ENCODE measurements at places on chromosomes 1 and 21.

DNA sequence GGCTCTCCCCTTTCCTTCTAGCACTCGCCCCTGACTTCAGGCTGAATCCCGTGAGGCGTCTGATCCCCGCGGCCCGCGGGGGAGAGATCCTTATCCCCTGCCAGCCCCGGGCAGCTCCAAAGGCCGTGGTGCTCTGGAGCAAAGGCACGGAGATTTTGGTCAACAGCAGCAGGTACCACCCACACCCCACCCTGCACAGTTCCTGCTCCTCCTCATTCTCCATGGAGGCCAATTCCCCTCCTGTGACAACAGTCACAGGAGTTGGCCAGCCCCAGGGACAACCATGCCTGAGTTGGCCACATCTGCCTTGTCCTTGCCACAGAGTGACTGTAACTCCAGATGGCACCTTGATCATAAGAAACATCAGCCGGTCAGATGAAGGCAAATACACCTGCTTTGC is 20.0 kb downstream of the TMEM81 start:
- DNase-seq = no peak

- no peak for DNase-seq
Measured at GRCh38 chr1:89172468-89173143, 3.2 kb downstream of the GBP7 start.

- no peak for DNase-seq
Measured at GRCh38 chr1:154329551-154330131, 4.3 kb downstream of the ATP8B2 start.

DNA sequence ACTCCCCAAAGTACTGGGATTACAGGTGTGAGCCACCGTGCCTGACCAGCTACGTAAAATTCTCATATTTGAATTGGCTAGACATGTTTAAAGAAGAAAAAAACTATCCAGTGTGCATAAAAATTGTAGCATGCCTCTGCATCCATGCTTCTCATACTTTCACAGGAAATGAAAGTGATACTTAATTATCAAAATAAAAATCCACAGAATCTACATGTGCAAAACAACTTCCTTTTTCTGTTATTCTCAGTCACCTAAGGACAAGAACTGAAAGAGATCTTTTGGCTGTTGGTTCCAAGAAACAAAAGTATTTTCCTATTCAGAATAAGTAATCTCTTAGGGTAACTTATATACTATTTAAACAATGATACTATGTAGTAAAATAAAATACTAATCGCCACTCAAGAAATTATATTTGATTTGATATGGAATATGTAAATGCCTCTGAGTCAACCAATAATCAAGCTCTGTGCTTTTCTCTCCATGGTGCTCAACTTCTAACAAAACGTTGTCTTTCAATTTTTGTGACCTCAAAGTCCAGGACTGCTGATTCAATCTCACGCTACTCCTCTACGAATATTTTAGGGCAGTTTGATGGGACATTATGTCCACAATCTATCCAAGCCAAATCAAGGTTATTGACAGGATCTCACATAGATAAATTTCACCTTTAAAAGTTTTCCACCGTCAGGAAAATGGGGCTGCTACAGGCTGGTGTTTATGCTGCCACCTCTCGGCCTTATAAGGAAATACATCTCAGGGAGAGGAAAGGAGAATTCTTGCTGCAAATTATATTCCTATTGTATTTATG is 102.7 kb downstream of the ZNF281 start:
- DNase-seq = no peak

DNA sequence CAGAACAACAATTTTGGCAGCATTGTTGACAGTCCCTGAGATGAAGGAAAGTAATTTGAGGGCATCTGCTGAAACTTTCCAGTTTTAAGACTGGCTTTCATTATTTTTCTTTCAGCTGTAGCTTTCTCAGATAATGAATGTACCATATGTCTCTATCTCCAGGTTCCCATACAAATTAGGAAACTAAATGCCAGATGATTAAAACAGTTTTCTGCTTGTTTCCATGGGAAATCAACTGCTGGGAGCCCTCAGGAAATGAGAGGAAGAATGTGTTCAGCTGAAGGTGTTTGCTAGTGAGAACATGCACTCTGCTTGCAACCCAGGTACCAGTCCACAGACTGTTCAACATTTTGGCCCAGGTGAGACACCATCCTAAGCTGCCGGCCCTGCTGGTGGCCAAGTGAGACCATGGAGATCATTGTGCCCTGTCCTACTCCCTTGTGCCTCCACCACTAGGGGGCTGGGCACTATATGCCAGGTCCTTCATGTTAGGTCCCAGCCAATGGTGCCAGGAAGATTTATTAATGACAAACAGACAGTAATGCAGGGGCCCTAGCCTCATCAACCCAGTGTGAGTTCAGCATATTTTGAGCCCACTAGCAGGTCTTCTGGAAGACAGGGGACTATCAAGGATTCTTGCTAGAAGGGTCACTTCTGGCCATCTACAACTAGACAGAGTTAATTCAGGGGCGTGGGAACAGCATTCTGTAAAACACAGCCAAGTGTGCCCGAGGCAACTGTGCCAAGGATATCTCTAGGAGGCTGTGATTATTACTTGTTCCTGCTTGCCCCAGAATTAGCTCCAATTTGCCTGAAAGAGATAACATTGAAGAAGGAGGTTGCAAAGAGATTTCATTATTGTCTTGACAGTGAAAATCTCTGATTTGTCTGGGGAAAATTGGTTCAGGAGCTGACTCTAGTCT is 17.0 kb upstream of the LRRC8C start:
- no peak for DNase-seq

DNA sequence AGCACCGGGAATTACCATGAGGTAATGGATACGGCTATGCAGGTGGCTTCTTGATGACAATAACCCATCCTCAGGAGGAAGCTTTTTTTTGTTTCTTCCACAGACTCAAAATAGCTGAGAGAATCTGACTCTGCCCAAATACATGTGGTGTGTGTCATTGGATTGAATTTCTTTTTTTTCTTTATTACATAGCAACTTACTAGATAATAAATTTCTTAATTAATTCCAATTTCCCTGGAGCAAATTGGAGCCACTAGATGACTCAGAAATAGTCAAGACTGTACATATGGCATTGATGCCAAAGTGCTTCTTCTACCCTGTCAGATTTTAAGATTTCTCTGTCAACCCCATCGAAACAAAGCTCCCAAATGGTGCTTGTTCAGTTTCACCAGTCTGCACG is 42.7 kb downstream of the L1TD1 start:
- no peak for DNase-seq

DNA sequence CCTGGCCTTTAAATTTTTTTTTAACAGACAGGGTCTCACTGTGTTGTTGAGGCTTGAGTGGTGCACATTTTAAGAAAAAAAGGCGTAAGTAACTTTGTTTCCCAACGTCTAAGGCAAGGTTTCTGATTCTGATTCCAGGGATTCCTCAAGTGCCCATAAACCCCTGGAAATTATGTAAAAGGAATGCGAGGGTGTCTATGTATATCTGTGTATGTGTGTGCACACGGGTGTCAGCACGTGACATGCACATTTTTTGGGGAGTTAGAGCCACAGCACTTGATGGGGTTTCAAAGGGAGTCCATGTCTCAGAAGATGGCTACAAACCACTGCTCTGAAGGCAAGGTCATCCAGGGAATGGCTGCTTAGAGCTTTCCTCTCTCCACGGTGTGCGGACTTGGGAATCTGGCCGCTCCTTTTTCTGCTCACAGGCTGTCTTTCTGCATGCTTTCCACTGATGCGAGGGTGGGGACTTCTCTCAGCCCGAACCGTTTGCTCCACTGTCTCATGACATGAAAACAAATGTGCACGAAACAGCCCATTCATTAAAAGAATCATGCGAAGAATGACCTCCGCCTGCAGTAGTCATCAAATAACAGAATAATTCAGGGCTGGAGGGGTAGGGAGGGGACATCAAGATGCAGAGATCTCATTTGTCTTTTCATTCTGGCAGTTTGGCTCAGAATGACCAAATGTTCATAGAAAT is 18.7 kb upstream of the RERE start:
- no peak for DNase-seq

DNA sequence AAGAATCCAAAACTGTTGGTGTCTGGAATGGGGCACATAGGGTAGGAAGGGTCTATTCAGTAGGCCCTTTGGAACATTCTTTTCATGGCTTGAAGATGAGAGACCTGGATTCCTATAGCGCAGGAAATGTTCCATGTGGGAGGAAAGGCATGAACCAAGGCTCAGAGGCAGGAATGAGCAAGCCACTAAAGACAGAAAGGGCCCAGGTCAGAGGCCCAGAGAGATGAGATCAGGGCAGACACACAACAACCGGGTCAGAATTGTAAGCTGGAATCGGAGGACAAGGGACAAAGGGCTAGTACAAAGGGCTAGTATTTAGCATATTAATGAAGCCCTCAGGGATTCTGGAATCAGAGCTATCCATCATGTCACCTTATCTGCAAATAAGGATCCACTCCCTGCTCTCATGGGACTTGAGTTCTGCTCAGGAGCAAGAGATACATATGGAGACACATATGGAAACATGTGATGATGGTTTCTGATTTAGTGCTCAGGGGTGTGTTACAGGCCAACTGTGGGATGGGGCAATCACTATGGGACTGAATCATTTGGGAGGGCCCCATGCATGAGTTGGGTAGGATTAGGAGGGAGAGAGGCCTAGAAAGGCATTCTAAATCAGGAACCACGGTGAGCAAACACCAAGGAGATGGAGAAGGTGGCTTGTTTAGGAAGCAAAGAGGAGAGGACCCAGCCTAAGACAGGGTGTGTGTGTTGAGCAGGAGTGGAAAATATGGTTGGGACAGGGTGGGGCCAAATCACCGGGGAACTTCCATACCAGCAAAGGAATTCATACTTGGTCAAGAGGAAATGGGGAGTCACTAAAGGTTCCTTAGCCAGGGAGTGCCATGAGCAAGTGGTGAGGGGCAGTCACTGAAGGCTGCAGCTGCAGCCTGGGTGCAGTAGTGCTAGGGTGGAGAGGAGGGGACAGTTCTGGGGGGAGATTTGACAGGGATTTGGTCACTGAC is 8.6 kb downstream of the NECTIN4 start:
- no peak for DNase-seq

GRCh38 chr1:203214871-203215270 is 14.6 kb downstream of the CHIT1 start:
- DNase-seq = no peak

- no peak for DNase-seq
Measured at GRCh38 chr1:151312411-151312810, 14.8 kb downstream of the PI4KB start.

DNA sequence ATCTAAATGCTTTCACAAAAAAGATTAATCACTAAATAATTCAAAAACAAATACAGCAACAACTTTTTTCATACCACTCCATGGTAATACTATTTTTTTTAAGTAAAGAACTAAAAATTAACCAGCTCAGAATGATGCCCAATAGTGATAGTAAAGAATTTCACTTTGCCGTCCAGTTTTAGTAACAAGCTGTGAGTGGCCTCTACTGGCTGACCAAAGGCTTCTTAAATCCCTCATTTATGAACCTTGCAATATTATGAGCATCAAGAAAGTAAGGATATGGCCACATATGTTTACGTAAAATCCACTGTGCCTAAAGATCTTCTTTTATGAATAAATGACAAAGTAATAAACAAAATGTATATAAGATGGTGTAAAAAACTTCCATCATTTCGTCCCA is 108.6 kb downstream of the GPATCH2 start:
- no peak for DNase-seq

DNA sequence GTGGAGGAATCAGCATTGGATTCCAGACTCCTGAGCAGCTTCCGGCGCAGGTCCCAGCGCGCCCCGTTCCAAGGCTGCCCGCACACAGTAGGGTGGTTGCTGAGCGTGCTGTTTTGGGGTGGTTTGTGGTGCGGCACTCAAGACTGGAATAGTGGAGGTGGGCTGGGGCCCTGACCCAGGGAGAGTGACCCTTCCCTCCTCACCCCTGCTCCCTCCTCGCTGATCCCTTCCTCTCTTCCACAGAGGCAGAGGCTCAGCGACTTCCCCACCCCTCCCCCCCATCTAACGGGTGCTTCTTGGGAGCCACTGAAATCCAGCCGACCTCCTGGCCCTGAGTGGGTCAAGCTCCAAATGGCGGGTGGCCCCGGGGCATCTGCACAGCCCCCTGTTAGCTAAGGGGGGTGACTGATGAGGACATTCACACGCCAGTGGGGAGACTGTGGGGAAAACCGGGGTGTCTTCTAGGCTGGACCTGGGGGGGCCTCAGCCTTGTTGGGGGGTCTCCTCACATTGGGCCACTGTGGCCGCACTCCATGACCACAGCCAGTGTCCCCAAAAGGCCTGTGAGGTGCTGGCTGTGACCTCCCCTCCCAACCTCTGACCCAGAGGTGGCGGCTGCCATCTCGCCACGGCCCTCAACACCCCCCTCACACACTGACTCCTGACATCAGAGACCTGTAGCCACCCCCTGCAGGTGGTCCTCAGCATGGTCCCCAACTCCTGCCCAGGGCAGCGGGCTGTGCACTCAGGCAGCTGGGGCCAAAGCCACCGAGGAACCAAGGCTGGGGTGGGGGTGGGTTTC is 3.9 kb upstream of the HES4 start:
- no peak for DNase-seq

- no peak for DNase-seq
Measured at GRCh38 chr21:37525810-37526209, 159.2 kb downstream of the DYRK1A start.

DNA sequence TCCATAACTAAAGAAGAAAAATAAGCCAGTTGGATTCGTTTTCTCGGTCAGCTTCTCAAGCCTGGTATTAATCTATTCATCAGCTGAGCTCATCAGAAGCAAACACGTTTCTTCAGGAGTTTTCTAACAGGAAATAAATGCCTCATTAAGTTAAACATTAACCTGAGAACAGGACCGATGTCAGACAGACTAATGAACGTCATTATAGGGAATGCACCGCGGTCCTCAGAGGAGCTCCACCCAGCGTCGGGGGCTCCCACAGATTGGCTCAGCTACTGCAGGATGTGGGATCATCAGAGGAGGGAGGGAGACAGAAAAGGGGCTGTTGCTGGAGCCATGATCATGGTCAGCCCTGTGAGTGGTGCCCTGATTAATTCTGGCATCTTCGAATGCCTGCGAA is 615.4 kb downstream of the PTPRU start:
- DNase-seq = no peak

DNA sequence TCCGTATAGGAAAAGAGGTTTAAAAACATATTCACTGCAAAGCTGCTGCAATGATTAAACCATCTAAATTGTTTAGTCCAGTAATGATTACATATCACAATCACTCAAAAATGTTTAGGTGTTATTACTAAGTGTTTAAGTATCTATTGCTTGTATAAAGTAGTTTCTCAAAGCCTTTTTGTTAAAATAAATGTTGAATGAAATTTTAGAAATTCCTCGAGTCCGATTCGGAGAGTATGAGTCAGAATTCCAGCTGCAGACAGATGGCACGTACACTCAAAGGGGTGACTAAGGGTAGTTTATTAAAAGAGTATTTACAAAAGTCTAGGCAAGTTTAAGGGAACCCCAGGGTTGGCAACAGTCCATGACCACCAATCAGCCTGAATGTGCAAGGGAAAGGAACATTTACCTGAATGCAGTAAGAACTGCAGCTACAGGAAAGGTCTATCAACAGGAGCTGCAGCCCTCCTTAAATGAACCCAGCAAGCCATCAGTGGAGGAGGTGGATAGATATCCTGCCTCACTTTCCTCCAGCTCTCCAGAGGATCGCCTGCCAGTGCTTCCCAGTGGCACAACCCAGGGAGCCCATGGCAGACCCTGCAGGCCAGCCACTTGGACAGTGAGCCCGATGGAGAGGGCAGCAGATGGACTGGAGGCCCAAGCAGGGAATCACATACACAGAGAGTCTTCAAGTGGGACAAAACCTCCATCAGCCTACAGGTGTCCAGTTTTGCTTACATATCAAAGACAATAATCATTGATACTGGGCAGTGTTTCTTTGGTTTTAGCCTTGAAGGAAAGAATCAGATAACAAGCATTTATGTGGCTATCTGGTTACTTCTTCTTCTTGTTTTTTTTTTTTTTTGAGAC is 92.1 kb upstream of the SLC44A3 start:
- no peak for DNase-seq

- DNase-seq = no peak
Measured at GRCh38 chr1:63611231-63611630, 18.0 kb downstream of the PGM1 start.

Data from neural crest cell (in vitro differentiated cells).